ENCODE measurements at places on chromosomes 3 and 15.

GRCh38 chr3:82940124-82940523 is 1178.7 kb upstream of the GBE1 start:
- DNase-seq: no peak

DNA sequence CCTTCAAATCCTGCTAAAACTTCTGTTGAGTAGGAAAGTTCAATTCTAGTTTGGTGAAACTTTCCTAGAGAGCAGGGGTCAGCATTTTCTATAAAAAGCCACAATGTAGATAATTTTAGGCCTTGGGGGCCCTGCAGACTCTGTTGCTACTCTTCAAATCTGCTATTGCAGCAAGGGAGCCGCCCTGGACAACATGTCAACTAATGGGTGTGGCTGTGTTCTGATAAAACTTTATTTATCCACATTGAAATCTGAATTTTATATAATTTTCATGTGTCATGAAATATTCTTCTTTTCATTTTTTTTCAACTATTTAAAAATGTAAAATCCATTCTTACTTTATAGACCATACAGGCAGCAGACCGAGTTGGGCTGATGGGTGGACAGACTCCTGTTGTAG is 67.4 kb upstream of the SAMMSON start:
- no peak for DNase-seq

DNA sequence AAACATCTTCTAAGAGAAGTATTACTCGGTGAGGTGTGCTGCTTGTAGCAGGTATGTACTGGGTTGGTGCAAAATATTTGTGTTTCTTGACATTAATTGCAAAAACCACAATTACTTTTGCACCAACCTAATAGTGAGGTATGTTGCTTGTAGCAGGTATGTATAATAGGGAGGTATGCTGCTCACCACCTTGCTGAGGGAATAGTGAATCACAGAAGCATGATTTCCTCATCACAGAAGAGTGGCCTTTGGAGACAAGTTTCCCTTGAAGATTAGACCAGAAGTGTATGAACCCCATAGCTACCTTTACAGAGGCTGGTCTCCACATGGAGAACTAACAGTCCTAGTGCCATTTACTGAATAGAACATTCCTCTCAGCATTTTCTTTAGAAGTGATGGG is 15.5 kb downstream of the DCP1A start:
- no peak for DNase-seq

- DNase-seq: no peak
Measured at GRCh38 chr3:151769175-151769574, 35.4 kb downstream of the AADACL2 start.

GRCh38 chr3:134311265-134311664 is 60.6 kb upstream of the RYK start:
- no peak for DNase-seq

GRCh38 chr3:151923901-151924300 is 50.5 kb downstream of the SUCNR1 start:
- DNase-seq: no peak

GRCh38 chr3:46395766-46396530 is 10.9 kb downstream of the CCR5AS start:
- DNase-seq: no peak

DNA sequence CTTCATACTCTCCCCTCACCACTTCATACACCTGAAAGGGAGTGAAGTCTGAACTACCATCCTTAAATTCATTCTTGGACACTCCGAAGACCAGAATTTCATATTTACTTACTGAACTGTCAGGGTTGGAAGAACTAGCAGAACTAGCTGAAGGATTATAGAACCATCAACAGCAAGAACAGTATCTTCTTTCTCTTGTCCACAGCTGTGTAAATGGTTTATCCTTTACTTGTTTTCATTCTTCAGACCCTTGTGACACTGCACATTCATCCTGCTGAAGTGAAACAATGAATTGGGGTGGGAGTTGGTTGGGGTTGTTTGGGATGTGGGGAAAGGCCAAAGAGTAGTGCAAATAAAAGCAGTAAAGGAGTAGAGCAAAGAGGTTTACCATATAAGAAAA is 350.9 kb downstream of the ZIC1 start:
- no peak for DNase-seq

DNA sequence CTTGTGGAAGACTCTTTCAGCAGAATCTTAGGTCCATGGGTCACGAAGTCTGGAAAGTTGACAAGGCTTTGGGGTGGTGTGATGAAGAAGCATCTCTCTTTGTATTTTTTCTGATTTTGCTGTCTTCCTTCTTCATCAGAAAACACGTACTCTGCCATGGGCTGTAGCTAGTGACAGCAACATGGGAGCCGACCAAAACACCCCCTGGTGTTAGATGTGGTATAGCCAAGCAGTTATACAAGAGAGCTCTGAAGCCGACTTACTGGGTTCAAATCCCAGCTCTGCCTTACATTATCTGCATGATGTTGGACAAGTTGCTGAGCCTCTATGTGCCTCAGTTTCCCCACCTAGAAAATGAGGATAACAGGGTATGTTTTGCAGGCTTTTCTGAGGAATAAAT is 32.9 kb upstream of the LYZL4 start:
- no peak for DNase-seq

DNA sequence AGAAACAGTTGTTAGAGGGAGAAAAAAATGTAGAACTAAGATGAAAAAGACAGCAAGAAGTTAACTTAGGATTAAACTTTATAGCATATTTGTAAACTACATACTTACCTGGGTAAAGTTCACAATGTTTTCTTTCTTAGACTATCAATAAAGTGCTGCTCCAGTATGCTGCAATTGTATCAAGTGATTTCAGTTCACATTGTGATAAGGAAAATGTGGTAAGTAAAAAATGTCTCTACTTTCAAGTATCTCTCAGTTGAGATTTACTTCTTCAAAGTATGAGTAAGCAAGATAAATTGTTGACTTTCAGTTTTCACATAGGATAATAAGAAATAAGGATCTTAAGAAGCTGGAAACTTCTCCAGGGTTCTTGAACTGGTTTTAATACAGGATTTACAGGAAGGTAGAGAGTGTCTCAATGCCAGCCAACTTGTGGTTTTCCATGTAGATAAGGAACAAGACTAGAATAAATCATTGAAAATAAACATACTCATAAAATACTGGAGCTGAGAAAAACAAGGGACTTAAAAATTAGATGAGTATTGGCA is 528.8 kb downstream of the UNC13C start:
- DNase-seq: no peak

DNA sequence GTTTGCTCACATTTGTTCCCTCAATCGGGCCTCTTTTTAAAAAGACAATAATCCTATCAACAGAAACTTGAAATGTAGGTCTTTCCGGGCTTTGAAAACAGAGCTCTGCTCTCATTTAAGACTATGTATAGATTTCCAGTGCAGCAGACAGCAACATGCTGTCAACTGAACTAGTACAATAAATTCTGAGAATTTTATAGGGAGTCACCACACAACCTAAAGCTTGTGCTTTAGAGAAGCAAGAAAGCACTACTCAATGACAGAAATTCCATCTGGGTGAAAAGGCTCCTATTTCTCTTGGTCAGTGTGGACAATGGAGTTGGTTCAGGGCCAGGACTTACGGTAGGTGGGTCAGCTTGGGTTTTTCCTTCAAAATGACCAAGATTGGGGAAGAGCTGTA is 583.5 kb downstream of the ROBO1 start:
- DNase-seq: no peak

GRCh38 chr15:27592036-27592760 is 506.9 kb downstream of the OCA2 start:
- DNase-seq: no peak

- no peak for DNase-seq
Measured at GRCh38 chr3:129429080-129429451, 630 bp upstream of the EFCAB12 start.

- no peak for DNase-seq
Measured at GRCh38 chr3:133821767-133822638, 16.4 kb downstream of the SRPRB start.

GRCh38 chr3:184345317-184346144 is 8.1 kb downstream of the FAM131A start:
- DNase-seq: no peak

DNA sequence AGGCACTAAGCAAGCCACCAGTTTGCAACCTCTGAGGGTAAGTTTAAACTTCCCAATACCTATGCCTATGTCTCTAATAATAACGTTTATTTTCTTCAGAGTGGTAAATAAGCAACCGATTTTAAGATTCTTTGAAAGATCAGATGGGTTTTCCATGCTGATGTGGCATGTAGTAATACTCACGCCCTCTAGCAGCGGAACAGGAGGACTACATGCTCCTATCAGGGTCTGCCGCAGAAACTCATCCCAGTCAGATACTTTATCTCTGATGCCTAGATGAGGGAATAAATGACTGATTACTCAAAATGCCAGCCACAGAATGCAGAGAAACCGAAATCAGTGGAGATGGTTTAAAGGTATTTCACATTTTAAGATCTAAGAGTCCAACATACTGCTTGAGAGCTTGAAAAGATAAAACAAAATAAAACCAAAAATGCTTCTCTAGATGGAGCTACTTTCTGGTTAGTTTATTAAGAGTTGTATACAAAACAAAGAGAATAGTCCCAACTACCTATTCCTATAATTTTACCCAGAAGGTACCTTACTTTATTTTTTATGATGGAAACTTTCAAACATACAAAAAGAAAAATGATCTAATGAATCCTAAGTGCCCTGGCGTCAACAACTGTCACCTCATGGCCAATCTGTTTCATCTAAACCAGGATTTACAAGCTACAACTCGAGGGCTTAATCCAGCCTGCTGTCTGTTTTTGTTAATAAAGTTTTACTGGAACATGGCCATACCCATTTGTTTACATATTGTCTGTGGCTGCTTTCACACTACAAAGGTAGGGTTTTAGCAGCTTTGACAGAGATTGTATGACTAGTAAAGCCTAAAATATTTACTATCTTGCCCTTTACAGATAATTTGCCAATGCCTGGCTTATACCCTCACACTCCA is 37.5 kb upstream of the STIMATE start:
- DNase-seq: no peak

- DNase-seq: no peak
Measured at GRCh38 chr15:40963201-40963600, 9.9 kb downstream of the CHAC1 start.

DNA sequence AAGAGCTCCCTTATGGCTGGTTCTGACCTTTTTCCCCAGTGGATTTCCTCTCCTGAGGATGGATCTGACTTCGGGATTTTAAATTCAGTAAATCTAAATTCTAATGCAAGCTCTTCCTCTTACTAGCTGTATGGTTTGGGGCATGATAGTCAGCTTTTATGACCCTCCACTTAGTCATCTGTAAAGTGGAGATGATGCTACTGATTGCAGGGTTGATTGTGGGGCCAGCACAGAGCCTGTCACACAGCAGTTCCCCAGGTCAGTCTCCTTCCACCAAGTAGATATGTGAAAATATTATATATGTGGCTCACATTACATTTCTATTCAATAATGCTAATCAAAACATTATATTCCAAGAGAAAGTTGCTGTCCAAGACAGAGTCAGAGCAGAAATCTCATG is 141.3 kb upstream of the UBE2E1 start:
- no peak for DNase-seq

DNA sequence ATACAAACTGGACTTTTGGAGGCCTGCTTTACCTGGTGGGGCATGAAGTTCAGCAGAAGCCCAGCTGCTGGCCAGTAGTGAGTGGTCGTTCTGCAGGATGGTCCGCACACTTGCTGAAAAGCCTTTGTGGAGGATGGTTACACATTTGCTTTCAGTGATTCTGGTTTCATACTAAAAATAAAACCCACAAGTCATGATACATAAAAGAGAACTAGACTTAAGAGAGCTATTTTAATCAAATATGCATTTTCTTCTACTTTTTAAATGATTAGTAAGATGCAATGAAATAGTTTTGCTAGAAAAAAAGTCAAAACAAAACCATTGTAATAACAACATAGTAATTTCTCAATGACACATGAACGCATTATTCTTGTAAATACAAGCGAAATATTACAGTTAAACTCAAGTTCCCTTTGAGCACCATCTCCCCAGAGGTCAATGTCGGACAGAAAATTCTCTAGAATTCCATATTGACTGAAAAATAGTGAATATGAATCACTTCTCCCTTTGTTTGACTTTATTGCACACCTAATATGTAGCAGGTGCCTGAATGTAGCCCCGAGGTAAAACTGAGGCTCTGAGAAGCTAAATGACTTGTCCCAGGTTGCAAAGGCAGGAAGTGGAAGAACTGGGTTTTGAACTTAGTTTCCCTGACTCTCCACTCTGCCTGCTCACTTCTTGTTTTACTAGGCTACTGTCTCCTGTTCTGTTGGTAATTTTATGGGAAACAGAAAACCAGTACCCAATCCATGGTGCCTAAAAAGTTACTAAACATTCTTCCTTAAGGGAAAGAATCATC is 8.3 kb downstream of the IL5RA start:
- DNase-seq: no peak

DNA sequence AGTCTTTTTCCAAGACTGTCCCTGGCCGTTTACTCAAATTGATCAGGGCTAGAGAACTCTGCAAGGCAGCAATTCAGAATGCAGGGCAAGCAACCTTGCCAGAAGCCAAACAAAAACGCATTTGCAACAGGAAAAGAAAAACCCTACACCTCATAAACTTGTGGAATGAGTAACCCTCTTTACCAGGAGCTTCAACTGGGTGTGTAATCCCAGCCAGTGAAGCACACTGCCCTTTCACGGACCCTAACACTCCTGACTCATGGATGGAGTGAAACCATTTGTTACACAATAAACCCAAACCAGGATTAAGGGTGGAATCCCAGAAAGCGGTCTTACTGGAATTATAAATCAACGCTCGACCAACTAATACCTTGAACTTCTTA is 14.8 kb upstream of the LDHAL6B start:
- no peak for DNase-seq

GRCh38 chr3:189099031-189099471 is 72.7 kb upstream of the TPRG1 start:
- DNase-seq: no peak

GRCh38 chr15:55289011-55289745 is 435 bp downstream of the RAB27A start:
- DNase-seq: no peak

DNA sequence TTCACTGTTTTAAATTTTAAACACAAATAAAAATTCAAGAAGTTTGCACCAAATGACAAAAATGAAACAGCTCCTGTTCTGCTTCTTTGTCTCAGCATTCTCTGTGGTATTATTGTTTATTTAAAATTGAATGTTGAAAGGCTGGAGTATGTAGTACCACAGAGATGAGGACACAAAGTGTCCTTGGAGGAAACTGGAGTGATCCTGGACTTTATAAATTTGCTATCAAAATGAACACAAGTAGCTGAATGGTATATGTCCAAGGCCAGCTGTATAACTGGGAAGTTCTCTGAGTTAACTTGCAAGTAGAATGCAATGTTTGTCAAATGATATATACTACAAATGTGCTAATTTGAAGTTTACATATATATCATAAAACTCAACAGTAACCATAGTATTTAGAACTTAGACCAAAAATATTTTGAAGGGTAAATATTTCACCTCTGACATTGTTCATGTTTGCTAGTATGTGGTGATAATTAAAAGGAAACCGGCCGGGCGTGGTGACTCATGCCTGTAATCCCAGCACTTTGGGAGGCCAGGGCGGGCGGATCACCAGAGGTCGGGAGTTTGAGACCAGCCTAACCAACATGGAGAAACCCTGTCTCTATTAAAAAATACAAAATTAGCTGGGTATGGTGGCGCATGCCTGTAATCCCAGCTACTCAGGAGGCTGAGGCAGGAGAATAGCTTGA is 12.3 kb downstream of the BTLA start:
- DNase-seq: no peak

Measured in NCI-H1092 (cell line).